ENCODE measurements at places on chromosomes 7 and 10.
A peak's percentile ranks its signal among the peaks of the same experiment; 100 is the strongest.

- DNase-seq: no peak
Measured at GRCh38 chr10:33341637-33342036, 7.2 kb upstream of the NRP1 start.

DNA sequence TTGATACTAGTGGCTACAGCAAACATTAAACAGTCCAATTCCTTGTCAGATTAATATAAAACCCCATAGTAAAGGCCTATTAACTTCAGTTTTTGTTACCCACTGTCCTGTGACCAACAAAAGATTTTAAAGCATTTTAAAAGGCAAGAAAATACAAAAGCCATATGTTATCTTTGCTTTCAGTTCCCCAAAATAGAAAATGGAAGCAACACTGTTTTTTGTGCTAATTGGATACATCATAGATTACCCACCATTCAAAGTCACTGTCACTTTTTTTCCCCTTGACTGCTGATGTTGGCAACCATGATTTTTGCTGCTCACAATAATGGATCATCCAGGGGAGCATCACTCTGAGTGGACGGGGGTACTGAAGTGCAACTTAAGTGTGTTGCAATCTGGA lies 52.4 kb upstream of the TMEM140 start:
- no peak for DNase-seq

DNA sequence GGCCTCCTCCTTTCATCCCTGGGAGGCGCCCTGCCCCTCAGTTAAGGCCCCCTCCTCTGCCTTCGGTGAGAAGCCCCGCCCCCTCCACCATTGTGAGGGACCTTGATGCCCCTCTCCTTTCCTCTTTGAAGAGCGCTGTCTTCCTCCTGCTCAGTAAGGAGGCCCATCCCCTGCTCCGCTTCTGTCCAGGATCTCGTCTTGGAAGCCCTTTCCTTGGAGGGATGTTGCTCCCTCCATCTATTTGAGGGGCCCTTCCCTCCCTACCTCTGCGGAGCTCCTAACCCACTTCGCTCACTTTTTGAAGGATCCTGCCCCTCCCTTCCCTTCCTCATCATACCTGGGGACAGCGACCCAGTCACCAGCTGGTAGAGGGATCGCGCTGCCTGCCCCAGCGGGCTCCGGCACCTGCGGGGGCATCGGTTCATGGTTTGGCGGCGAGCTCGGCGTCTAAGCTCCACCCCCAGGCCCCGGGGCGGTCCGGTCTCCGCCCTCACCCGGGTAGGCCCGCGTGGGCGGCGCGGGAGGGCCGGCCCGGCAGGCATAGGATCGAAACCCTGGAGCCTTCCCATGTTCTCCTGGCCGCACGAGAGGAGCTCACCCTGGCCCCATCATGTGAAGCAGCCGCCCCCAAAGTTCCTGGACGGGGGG lies 4.1 kb downstream of the KCNIP2 start:
- DNase-seq: no peak

GRCh38 chr7:132881317-132881716 lies 200.6 kb downstream of the CHCHD3 start:
- DNase-seq: no peak

DNA sequence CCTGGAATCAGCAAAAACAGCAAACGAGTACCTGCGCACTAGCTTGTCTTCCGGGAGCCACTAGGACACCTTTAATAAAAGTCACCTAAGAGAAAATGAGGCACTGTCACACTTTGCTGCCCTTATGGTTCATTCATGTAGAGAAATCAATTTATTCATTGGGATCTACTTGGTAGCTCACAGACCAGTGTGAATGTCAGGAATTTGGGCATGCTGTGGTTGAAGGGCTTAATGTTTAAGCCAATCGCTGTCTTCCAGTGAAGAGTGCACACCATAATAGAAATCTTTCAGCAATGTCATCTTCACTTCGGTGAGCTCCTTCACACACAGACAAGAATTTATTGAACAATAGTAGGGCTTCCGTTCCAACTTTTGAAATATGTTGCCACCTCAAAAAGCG lies 65.1 kb downstream of the MARCHF5 start:
- no peak for DNase-seq

DNA sequence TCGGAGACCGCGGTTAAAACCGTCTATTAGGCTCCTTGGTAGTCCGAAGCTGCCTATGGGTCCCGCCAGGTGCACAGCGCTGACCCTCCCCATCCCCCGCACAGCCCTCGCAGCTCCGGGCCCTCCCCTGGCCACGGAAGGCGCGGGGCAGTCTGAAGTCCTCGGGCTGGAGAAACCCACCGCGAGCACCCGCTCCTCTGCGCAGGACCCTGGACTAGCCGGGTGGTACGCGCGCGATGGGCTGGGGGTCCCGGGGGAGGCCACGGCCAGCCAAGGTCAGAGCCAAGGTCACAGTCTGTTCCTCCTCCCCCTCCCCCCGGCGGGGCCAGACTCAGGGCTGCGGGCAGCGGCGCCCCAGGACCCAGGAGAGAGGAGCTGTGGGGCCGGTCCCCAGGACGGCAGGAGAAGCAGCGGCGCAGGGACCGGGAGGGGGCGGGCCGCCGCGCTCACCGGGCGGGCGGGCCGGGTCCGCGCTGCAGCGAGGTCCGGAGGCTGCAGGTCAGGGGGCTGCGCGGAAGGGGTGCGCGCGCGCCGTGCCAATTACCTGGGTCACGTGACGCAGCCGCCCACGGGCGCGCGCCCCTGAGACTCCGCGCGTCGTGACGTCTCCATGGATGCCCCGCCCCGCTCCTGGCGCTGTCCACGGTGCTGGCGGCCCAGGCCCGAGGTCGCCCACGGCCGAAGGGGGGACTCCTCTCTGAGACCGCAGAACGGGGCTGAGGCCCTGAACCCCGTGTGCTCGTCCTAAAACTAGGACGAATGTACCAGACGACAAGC lies at the start of gene OGDHL:
OGDHL (minus strand) TSS at position 535 of the 777 bp plus-strand sequence. CDS start 3,731 bp downstream, outside the sequence.
- DNase-seq: peak; percentile 57

- DNase-seq: no peak
Measured at GRCh38 chr10:52004342-52004949, 305.1 kb upstream of the CSTF2T start.

- DNase-seq: no peak
Measured at GRCh38 chr7:157483515-157483914, 146.7 kb downstream of the DNAJB6 start.

DNA sequence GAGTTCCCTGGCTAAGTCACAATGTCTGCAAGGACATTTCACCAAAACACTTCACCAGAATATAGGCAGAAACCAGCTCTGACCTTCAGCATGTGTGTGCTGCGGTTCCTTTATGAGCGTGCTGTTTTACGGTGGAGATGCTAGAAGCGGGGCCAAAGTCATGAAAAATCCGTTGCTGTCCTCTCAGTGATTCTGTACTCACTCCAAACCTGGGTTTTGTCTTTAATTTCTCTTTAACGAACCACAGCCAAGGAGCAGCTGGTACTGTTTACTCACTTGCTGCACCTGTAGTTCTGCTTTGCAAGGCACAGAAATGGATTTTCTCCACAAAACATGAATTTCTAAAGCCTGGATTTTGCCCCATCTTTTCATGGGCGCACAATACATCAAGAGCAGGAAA lies 639.9 kb downstream of the PHTF2 start:
- DNase-seq: no peak

- no peak for DNase-seq
Measured at GRCh38 chr7:42407833-42408232, 170.8 kb upstream of the GLI3 start.

DNA sequence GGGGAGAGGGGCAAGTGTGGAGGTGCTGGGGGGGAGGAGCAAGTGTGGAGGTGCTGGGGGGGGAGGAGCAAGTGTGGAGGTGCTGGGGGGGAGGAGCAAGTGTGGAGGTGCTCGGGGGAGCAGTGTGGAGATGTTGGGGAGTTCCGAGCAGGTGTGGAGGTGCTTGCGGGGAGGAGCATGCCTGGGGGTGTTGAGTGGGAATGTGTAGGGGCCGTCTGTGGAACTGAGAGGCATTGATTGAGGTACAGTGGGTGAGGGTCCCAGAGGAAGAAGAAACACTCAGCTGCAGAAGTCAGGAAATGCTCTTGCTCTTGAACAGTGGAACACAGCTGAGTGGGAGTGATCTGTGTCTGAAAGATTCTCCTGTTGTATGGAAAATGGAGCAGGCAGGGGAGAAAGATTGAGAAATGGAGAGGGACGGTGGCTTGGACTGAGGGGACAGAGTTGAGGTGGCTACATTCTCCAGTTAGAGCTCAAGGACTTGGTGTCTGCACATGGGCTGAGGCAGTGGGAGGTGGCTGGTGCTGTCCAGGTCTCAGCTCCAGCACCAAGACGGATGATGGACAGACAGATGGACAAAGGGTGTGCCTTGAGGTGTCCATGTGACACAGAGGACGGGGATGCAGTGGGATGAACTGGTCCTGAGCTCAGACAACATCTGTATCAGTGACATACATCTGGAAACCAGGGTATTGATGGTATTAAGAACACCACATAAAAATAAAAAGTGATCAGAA lies 25.2 kb upstream of the NCAPG2 start:
- DNase-seq: no peak

DNA sequence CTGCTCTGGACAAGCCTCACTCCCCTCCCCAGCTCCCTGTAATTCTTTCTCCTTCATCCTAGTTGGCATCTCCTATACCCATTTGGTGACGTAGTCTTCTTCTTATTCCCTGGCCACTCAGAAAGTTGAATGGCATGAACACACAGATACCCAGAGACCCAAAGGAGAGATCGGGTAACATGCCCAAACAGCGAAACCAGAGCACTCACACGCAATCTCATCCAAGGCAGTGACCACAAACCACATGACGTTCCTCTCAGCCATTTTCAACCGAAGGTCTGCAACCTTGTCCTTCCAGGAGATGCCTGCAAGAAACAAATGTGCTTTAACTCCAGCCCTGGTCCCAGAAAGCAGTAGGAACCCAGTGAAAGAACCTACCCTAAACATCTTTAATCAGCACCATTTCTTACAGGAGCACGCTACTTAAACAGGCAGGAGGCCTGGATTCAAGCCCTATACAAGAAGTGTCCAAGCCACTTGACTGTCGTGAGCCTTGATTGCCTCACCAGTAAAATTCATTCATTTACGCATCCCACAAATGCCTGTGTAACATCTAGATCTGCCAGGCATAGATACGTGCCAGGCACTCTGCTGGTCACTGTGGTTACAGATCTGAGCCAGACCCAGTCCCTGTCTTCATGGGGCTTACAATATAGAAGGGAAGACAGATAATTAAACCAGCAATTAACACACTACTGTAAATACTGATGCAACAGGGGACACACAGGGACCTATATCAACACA lies 37.1 kb downstream of the XPNPEP1 start:
- no peak for DNase-seq

DNA sequence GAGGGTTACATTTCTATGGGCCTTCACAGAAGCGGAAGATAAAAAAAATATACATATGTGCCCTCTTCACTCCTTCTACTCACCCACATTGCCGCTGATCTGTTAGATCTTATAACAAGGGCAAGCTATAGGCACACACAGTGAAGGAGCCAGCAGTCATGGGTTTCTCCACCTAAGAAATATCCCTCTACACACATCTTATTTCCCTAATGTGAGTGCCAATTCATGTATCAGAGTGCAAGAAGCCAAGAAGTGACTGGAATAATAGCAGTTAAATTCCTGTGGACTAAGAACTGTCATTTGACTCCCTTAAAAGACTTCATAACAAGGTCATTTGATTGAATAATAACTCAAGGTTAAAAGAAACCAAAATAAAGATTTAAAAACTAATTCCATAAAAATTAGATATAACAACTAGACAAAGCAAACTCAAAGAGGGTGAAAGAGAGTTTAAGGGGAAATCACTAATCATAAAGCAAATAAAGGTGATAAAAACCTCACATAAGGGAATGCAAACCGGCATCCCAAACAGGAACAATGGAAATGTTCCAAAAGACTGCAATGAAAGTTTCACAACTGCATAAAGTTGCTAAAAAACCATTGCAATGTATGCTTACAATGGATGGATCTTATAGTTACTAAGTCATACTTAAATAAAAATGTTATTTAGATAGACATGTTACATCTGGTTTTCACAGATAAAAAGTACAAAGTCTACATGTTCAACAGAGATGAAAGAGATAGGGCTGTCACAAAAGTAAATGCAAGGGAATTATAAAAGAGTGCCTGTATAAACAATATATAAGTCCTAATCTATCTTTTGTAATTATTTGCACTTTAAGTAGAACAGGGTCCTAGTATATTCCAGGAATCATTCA lies 42.8 kb downstream of the ARHGAP21 start:
- no peak for DNase-seq

DNA sequence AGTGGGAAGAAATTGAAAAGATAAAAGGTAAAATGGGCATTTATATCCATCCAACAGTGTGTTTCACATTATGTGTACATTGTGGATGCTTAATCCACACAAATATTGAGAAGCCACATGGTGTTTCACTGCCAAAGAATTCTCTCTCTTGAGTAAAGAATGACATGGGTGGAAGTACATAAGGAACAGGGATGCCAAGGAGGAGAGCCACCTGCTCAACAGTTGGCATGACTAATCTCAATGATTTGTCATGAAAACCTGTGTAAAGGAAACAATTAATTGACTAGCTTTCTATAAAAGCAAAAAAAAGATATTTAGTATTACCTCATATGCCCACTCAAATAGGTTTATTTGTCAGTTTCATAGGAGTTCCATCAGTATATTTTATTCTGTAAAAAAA lies 43.1 kb downstream of the MAGI2 start:
- DNase-seq: no peak

DNA sequence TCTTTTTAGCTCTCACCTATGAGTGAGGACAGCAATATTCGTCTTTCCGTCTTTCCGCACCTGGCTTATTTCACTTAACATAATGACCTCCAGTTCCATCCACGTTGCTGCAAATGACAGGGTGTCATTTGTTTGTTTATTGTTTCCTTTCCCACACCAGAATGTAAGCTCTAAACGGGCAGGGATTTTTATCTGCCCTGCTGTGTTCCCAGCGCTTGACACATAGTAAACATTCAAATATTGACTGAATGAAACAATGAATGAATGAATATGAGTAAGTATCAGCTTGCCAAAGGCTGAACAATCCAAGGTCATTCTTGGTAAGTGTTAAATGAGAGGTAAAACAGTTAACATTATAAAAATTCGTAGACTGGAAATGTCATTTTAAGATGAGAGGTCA lies 12.8 kb downstream of the SH3PXD2A start:
- DNase-seq: no peak

- no peak for DNase-seq
Measured at GRCh38 chr7:45072131-45073030, 16.4 kb downstream of the NACAD start.

DNA sequence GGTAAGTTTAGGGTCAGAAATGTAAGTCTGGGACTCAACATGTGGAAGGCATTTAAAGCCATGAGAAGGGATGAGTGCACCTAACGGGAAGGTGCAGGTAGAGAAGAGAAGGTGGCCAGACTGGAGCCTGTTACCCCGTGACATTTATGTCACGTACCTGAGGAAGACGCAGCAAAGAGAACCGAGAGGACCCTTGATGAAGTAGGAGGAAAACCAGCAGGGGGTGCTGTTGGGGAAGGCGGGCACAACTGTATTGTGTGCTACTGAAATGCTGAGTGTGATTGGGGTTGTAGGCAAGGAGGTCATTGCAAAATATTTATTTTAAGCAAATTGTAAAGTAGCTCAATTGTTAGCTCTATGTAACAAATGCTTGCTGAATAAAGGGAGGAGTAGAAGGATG lies 338.2 kb upstream of the PRKCQ start:
- DNase-seq: peak; percentile 64

Measured in stimulated activated CD8-positive, alpha-beta memory T cell treated with anti-CD3 and anti-CD28 coated beads, Interleukin-4, amount 100 ng/mL, for 24 hours (primary cell).